Upper lobe of left lung (tissue), 6 donors: ENCODE measurements at places on chromosomes 1 and 21.

DNA sequence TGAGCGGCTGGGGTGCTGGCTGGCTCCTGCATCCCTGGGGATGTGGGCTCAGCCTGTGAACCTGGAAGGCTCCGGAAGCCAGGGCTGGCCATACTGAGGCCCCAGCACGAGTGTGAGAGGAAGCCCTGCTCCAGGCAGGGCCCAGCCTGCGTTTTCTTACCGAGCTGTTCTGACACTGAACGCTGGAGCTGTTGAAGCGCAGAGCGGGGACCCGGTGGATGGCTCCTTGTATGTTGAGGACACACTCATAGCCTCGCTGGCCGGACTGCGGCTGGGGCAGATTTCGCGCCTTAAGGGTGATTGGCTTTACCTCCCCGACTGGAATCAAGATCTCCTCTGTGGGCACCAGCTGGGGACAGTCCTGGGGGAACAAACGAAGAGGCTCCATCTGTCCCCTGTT, 160.0 kb downstream of the PLXNA2 start:
- peak; percentile 68 for DNase-seq

DNA sequence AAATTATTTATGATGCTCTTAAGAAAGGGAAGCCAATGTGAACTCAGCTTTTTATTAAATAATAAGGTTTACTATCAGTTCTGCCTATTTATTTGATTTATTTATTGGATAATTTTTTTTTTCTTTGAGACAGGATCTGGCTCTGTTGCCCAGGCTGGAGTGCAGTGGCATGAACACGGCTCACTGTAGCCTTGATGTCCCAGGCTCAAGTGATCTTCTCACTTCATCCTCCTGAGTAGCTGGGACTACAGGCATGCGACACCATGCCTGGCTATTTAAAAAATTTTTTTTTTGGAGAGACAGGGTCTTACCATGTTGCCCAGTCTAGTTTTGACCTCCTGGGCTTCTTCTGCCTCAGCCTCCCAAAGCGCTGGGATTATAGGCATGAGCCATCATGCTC, 21.0 kb upstream of the DNAJC28 start:
- DNase-seq, result no peak

DNA sequence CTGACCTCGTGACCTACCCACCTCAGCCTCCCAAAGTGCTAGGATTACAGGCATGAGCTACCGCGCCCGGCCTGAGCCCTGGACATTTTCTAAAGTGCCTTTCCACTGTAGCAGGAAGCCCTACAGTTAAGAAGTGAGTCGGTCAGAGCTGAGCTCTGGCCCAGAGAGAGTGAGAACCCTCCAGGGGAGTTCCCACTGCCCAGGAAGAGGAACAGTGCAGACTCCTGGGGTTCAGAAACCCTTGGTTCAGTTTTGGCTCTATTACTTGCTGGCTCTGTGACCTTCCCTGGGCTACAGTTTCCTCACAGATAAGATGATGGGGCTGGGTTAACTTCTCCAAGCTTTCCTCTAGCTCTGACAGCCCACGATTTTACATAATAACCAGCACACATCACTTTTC, 20.9 kb downstream of the SLC9A1 start:
- DNase-seq, result no peak

DNA sequence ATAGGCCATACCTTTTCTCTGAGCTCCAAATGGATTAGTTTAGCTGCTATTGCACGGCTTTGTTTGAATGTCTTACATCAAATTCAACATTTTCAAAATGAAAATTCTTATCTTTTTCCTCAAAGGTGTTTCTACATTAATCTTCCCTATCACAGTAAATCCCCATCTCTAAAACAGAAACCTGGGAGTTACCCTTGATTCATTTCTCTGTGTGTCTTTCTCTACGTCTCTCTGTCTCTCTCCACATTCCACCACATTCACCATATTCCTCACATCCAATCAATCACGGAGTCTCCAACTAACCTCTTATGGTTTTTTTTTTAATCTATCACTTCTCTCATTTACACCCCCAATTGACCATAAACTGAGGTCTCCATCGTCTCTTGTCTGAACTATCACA, 24.1 kb downstream of the PTGER3 start:
- DNase-seq, result no peak

GRCh38 chr1:232628335-232629249, 1.3 kb downstream of the SIPA1L2 start:
- no peak for DNase-seq

DNA sequence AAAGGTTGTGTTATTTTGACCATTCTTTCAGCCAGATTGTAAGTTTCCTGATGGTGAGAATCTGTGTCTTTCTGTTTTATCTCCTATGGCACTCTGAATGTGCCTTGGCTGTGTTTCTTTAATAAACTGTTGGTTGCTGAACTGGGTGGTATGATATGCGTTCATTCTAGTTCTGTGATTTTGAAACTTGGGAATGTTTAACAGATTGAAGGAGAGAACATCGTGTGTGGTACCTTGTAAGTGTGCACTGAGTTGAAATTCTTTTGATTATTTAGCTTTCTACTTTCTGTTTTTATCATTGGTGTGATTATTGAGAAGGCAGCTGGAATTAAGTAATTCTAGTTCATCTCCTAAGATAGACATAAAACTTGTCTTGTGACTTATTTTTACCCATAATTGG, 4.6 kb downstream of the BACH1 start:
- DNase-seq, result no peak

DNA sequence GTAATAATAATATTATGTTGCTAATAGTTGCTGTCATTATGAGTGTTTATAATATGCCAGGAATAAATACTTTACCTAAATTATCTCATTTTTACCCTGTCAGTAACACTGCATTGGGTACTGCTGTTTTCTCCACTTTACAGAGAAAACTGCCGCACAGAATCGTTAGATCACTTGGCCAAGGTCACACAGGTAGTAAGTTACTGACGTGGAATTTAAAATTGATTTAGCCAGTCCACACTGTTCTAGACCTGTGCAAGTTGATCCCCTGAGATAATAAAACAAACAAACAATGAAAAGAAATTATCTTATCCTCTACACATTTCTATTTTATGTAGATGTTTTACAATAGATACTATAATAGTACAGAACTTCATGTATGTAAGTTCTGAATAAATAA, 174.1 kb downstream of the ROR1 start:
- DNase-seq, result no peak

DNA sequence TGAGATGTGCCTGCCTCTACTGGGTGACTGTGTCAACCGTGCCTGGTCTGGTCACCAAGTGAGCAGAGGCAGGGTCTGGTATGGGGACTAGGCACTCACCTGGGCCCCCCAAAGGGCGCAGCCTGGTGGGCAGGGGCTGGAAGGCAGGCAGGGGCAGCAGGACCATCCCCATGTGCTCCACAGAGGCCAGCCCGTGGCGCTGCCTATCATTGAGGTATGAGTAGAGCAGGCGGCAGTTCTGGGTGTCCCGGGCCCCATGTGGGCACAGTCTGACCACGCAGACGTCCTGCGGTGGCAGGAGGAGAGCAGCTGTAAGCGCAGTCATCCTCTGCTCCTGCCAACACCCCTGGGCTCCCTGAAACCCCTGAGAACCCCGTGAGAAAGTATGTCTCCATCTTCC, 23.7 kb downstream of the SPOCD1 start:
- peak; percentile 20 for DNase-seq

DNA sequence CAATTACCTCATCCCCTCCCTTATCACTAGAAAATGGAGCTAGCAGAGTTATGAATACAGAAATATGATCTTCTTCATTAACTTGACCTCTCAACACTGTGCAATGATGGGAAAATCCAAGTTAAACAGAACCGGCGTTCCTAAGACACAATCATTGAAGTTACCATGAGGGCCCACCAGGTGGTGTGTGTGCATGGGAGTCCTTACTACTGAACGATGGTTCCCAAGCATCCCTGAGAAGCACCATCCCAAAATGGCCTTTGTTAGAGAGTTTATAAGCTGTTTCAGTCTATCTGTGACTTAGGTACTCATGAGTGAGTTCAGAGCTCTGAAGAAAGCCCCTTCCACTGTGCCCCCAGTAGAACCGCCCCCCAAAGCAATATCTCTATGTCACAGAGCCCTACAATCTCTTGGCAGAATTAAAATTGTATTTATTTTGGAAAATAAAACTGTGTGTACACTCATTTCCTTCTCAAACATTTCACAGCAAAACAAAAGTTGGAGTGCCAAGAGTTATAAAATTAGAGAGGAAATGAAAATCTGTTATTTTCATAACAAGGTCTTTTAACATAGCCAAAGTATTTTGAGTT, 56.8 kb downstream of the PLD5 start:
- peak; percentile 25 for DNase-seq

- no peak for DNase-seq
Observed at GRCh38 chr21:45011911-45012661, 62.3 kb upstream of the ADARB1 start.

DNA sequence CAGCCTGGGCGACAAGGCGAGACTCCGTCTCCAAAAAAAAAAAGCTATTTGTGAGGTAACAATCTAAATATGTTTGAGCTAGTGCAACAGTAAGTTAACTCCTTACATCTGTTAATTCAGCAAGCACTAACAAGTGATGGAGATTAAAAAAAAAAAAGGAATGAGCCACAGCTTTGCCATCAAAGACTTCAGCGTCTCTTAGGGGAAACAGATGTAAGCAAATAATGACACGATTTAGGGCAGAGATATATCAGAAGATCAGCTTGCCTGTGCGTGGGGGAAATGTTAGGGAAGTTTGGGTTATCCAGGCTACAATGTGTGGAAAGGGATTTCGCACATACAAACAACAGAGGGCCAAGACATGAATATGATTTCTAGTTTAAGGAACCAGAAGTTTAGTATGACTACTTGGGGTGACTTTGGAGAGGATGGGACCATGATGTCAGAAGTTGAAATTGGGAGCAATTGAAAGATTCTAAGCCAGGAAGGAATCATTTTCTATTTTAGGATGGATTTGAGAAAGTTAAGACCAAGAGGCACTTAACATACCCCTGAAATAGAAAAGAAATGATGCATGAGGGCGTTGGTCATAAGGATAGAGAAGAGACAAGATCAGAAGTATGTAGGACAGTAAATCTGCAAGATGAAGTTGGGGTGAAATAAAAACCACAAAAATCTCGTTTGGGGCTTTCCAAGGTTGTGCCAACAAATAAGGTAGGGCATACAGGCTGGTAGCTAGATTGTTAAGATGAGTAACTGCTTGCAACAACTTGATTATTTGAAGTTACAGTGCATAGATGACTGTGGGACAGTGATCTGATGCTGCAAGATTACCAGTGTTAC, 2.4 kb upstream of the BRWD1 start:
- no peak for DNase-seq

- no peak for DNase-seq
Observed at GRCh38 chr1:202204065-202204464, 10.5 kb downstream of the LGR6 start.

DNA sequence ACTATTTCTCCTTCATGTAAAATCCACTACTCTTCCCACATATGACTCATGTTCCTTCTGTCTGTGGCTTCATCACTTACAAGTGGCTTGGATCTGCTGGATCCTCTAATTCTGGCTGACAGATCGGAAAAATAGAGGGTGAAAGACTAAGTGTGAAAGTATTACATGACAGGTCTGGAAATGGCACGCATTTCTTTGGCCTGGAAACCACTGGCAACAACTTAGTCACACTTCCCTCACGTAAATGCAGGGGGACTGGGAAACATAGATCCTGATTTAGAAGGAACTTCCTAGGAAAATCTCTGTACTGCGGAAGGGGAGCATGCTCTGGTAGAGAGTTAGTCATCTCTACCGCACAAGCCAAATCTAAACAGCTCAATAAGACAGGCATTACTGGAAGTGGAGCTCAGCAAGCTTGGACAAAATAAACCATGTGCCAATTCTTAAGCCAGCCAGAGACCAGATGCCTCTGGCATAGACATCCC, 305.4 kb upstream of the PTBP2 start:
- DNase-seq, result no peak

- no peak for DNase-seq
Observed at GRCh38 chr1:29783508-29784275, 547.4 kb downstream of the PTPRU start.

GRCh38 chr1:16720351-16721223, 19.7 kb upstream of the RNU1-4 start:
- no peak for DNase-seq

DNA sequence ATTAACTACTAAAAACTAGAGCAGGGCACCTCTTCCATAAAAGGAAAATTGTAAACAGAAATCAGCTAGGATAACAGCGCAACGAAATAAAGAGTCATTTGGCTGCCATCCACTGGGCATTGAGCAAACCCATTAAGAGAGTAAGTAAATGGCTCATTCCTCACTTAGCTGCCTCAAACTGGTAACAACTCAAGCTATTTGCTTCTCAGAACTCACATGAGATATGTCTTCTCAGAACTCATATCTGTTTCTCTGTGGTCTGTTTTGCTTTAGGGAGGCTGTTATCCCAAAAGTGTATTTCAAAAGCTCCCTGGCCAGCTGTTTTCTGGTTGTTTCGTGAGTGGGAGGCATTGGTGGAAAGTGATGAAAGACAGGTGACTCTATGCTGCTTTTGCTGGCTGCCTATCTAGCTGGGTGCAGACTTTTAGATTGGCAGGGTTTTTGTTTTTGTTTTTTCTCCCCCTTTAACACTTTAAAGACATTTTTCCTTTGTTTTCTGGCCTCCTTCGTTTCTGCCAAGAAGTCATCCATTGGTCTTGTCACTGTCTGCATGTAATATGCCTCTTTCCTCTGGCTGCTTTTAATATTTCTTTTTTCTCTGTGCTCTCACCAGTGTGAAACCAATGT, 269.2 kb upstream of the RGS18 start:
- DNase-seq, result no peak

- no peak for DNase-seq
Observed at GRCh38 chr1:65918564-65918963, 125.9 kb downstream of the PDE4B start.

- DNase-seq, result no peak
Observed at GRCh38 chr1:99131546-99131945, 126.9 kb upstream of the PLPPR5 start.

DNA sequence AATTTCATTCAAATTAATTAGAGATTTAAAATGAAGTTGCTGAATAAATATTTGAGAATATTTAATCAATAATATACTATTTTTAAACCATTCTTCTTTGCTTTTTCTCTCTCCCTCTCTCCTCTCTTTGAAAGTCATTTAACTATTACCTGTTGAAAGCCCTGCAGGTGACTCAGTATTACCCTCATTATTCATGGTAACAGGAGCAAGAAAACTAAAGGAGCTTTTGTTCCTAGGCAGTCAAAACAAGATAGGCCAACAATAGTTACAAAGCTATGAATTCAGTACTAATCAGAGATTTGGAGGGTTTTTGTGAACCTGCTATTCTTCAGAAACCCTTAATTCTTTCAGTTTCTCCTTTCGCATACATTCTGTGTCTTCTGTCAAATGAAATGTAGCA, 721.3 kb upstream of the NCAM2 start:
- no peak for DNase-seq

- DNase-seq, result no peak
Observed at GRCh38 chr1:181504399-181504842, 21.1 kb downstream of the CACNA1E start.

- no peak for DNase-seq
Observed at GRCh38 chr1:215032911-215033526, 49.5 kb upstream of the KCNK2 start.

GRCh38 chr21:45267390-45267760, 20.3 kb downstream of the POFUT2 start:
- no peak for DNase-seq
